Adipose tissue (tissue), 3 donors: ENCODE measurements at places on chromosomes 5 and 9. TPM values are rescaled to one million over a fixed set of nuclear protein-coding genes. Genes with fewer than 3 reads are reported as not detected.

Gene LPAR1
- polyA plus RNA-seq: 87.3 TPM

Gene EPB41L4A
- polyA plus RNA-seq: 6.1 TPM

Gene GAPT
- polyA plus RNA-seq: 0.32 TPM

Gene FOXD4L5
- polyA plus RNA-seq: 0.11 TPM

Gene MAMDC4
- polyA plus RNA-seq: 4.9 TPM

Gene ADGRV1
- 0.34 TPM for polyA plus RNA-seq

Gene SCAI
- polyA plus RNA-seq: 0.79 TPM

Gene BAAT
- 0.32 TPM for polyA plus RNA-seq

Gene SPATA31D4
- polyA plus RNA-seq: not detected

Gene CLIC3
- 3.0 TPM for polyA plus RNA-seq

Gene SLC31A1
- 6.4 TPM for polyA plus RNA-seq

Gene MARCOL
- polyA plus RNA-seq: not detected

Gene CCDC183
- polyA plus RNA-seq: 0.42 TPM

Gene SLC34A1
- not detected for polyA plus RNA-seq

Gene CD180
- polyA plus RNA-seq: 0.52 TPM

Gene DNAJC21
- 22.5 TPM for polyA plus RNA-seq

Gene SPARC
- 1,569 TPM for polyA plus RNA-seq

Gene PLCXD3
- 1.4 TPM for polyA plus RNA-seq

Gene INSL6
- polyA plus RNA-seq: not detected

Gene DNM1
- polyA plus RNA-seq: 22.8 TPM

Gene GRXCR2
- polyA plus RNA-seq: not detected

Gene ORM1
- 18.0 TPM for polyA plus RNA-seq

Gene S100Z
- polyA plus RNA-seq: 0.16 TPM

Gene CNOT8
- 52.8 TPM for polyA plus RNA-seq

Gene CTXN3
- polyA plus RNA-seq: not detected

Gene PANK3
- 9.7 TPM for polyA plus RNA-seq

Gene PCAT7
- not detected for polyA plus RNA-seq

Gene FOXE1
- not detected for polyA plus RNA-seq

Gene IL33
- 27.8 TPM for polyA plus RNA-seq

Gene BDP1
- 4.4 TPM for polyA plus RNA-seq

Gene PCDHGA1
- polyA plus RNA-seq: 0.25 TPM

Gene PMPCA
- 63.6 TPM for polyA plus RNA-seq

Gene GLRA1
- polyA plus RNA-seq: not detected

Gene TTC16
- polyA plus RNA-seq: 0.05 TPM

Gene RAI14
- 12.8 TPM for polyA plus RNA-seq

Gene GABBR2
- polyA plus RNA-seq: not detected

Gene SLC6A19
- 0.07 TPM for polyA plus RNA-seq

Gene BTNL8
- 0.34 TPM for polyA plus RNA-seq

Gene FBXL7
- polyA plus RNA-seq: 16.4 TPM

Gene LHX6
- 5.9 TPM for polyA plus RNA-seq

Gene TSLP
- 4.5 TPM for polyA plus RNA-seq

Gene FRMPD1
- 0.13 TPM for polyA plus RNA-seq

Gene SPATA31A7
- not detected for polyA plus RNA-seq

Gene TMC1
- polyA plus RNA-seq: 1.9 TPM

Gene PCDHB15
- polyA plus RNA-seq: 3.2 TPM

Gene FAM153A
- polyA plus RNA-seq: 6.2 TPM

Gene GMCL2
- not detected for polyA plus RNA-seq

Gene ARSI
- 0.98 TPM for polyA plus RNA-seq

Gene LRRC14B
- polyA plus RNA-seq: not detected

Gene PTGDS
- 74.9 TPM for polyA plus RNA-seq

Gene GFI1B
- polyA plus RNA-seq: 0.02 TPM
